ENCODE measurements at places on chromosomes 12 and 14.

- DNase-seq: no peak
These were observed 5.2 kb upstream of the ATG14 start for GRCh38 chr14:55416866-55417265.

DNA sequence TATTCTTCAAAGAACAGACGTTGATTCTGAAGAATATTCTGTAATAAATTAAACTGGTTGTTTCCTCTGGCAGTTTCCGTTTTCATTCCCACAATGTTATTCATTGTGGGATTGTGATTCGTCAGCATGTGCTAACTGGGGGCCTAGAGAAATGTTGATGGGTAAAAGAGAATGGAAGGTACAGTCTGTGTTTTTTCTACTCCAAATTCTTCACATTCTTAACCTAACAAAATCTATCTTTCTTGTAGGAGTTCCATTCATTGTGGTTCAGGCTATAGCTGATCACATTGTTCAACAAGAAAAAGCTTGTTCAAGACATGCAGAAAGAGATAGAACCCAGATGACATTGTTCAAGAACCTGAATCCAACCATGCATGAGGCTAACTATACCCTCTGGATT, 5.9 kb downstream of the CD163 start:
- no peak for DNase-seq

GRCh38 chr14:51996148-51996746, 6.9 kb downstream of the RTRAF start:
- DNase-seq: no peak

DNA sequence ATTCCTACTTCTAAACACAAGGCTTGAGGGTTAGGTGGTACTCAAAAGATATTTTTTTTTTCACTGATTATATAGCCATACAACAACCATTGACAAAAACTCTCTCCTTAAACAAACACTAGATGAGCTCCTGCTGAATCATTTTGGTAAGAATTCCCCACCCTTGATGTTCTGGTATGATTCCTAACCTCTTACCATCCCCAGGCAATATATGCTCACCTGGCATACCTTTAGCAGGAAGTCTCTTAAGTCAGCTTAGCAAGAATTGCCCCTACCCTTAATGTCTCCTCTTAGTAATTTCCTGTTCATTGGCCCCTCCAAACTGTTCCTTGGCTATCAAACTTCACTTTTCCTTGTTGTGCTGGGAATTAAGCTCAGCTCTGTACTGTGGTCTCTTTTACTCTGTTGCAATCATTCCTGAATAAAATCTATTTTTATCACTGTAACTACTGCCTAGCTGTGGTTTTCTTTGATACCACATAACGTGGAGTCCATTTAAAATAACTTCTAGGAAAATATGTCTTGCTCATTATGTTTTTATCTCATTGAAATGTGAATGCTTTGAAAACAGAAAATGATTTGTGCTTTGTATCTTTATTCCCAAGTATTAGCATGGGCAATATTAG, 712.6 kb downstream of the SLC16A7 start:
- DNase-seq: no peak

- DNase-seq: peak; percentile 45
These were observed 180.2 kb downstream of the CRADD start for GRCh38 chr12:93857279-93857938.

Measured in foreskin melanocyte (primary cell).